ENCODE measurements at places on chromosomes 2 and 18. TPM values are rescaled to one million over a fixed set of nuclear protein-coding genes. Genes with fewer than 3 reads are reported as not detected.

Gene SP140
- 0.47 TPM for total RNA-seq

Gene LRRC30
- 6.4 TPM for total RNA-seq

Gene WDPCP
- total RNA-seq = 27.1 TPM

Gene ARHGAP28
- total RNA-seq = 56.5 TPM

Gene C2orf78
- total RNA-seq = not detected

Gene CYP27A1
- 45.4 TPM for total RNA-seq

Gene NAT8
- total RNA-seq = 12.0 TPM

Gene LIMS3
- 2.0 TPM for total RNA-seq

Gene PROKR1
- total RNA-seq = 0.23 TPM

Gene TWIST2
- 10.7 TPM for total RNA-seq

Gene UGT1A4
- total RNA-seq = 0.29 TPM

Gene SLC14A1
- total RNA-seq = 14.9 TPM

Gene RAB31
- 24.3 TPM for total RNA-seq

Gene PSMA8
- not detected for total RNA-seq

Gene FBXO11
- 79.2 TPM for total RNA-seq

Gene MRPL33
- total RNA-seq = 147 TPM

Gene HOXD11
- 40.2 TPM for total RNA-seq

Gene ZSWIM2
- not detected for total RNA-seq

Gene VSNL1
- 3.3 TPM for total RNA-seq

Gene PLCD4
- 6.7 TPM for total RNA-seq

Gene MTERF4
- total RNA-seq = 48.5 TPM

Gene ZNF532
- total RNA-seq = 97.4 TPM

Gene VIT
- 0.88 TPM for total RNA-seq

Gene CLEC4F
- total RNA-seq = not detected

Gene REG1B
- not detected for total RNA-seq

Gene TGIF1
- total RNA-seq = 89.7 TPM

Gene IL36G
- total RNA-seq = not detected

Gene DPP10
- total RNA-seq = 4.7 TPM

Gene IMP4
- total RNA-seq = 42.7 TPM

Gene SLC8A1
- 211 TPM for total RNA-seq

Gene HOXD8
- total RNA-seq = 69.9 TPM

Gene SNED1
- total RNA-seq = 35.0 TPM

Gene AGPS
- total RNA-seq = 41.7 TPM

Gene PLEK
- 7.6 TPM for total RNA-seq
